ENCODE measurements at places on chromosomes 7 and 10.

GRCh38 chr7:21256310-21256877 lies 171.5 kb upstream of the SP4 start:
- DNase-seq = peak; percentile 3

DNA sequence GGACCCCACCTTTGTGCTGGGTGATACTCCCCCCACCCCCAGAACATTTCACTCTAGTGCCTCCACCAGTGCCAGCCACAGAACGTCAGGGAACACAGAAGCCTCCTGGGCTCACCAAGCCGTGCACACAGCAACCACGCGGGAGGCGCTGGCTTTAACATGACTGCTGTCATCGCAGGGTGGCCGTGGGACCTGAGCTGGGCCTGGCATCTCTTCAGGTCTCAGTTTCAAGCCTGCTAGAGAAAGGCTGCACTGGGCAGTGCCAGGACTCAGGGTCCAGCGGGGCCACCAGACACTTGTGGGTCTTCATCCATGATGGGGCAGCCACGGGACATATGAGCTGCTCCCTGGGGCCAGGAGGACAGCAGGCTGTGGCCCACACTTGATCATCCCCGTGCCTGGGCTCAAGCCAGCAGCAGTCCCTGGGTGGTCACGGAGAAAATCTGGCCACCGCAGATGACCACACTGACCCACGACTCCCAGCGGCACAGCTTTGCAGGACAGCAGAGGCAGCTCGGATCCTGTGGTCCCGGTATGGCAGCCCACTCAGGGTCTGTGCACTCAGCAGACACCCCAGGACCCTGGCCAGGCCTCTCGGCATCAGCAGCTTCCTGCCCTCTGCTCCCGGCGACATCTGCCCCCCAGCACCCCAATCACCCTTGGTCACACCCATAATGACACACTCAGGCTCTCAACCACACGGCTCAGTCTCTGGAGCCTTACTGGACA lies 44.2 kb downstream of the CAMK2B start:
- DNase-seq = no peak

- no peak for DNase-seq
Measured at GRCh38 chr7:116227678-116228239, 17.4 kb downstream of the TES start.

- no peak for DNase-seq
Measured at GRCh38 chr10:12353399-12354242, 4.3 kb downstream of the CAMK1D start.

DNA sequence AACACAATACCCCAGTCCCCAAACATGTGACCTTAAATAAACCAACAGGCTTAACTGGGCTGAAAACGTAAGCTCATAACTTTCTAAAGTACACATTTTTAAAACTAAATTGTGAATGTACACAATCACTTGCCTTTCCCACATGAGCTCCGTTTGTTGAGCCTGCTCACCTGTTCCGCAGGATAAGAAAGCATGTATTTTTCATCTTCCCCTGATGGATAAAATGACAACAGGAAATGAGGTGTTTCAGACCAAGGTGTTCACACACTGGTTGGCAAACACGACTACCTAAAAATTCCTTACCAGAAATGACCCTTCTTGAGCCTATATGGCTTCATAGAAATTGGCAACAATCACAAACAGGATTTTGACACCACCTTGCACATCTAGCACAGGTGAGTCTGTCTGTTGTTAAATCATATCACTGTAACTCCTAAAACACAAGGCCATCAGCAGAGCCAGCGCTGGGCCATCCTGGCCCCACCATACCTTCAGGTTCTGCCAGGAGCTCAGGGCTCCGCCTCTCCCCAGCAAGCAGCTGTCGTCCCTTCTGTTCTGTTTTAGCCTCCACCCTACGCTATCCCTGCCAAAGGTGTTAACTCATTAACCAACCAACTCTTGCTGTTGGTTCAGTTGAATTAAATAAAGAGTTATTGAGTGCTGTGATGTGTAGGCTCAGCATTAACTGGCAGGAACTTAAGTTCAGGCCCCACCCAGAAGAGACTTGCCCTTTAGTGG lies 73.6 kb upstream of the RNF32 start:
- DNase-seq = no peak

- no peak for DNase-seq
Measured at GRCh38 chr10:29828440-29828894, 193.7 kb upstream of the SVIL start.

GRCh38 chr10:131786756-131787605 lies 113.8 kb upstream of the PPP2R2D start:
- DNase-seq = no peak

DNA sequence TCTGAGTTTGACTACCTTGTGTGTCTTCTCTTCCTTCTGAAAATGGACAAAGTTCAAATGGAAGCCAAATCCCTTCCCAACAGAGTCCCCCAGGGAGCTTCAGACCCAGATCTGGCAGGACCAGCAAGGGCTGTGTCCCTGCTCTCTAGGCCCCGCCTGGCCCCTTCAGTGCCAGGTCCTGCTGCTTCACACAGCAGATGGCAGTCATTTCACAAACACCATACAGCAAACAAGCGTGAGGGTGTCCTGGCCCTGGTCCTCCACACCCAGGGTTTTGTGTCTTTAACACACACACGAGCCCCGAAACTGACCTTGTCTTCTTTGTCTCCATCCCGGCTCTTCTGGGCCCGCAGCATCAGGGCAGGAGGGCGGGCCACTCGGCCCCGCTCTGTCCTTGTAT lies 145.0 kb downstream of the TCERG1L start:
- no peak for DNase-seq

GRCh38 chr7:108000875-108001763 lies 1.8 kb downstream of the LAMB1 start:
- DNase-seq = no peak

DNA sequence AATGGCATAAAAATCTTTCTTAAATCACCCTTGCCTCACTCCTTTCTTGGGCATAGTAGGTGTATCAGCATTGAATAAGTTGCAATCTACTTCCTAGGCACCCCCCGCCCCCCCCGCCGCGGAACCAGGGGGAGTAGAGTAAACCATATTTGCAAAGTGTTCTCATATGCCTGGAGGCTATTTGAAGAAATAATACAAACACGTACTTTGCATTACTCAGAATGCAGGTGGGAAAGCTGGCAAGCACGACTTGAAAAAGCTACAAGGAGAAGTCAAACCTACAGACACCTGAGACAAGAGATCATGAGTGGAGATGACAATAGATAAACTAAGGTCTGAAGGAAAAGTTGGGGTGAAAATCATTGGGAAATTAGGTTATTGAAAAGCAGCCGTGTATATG lies 65.6 kb downstream of the POM121L12 start:
- no peak for DNase-seq

GRCh38 chr7:129240119-129240820 lies 15.4 kb downstream of the AHCYL2 start:
- DNase-seq = no peak

GRCh38 chr7:113188396-113188795 lies 70.0 kb upstream of the SMIM30 start:
- DNase-seq = no peak

DNA sequence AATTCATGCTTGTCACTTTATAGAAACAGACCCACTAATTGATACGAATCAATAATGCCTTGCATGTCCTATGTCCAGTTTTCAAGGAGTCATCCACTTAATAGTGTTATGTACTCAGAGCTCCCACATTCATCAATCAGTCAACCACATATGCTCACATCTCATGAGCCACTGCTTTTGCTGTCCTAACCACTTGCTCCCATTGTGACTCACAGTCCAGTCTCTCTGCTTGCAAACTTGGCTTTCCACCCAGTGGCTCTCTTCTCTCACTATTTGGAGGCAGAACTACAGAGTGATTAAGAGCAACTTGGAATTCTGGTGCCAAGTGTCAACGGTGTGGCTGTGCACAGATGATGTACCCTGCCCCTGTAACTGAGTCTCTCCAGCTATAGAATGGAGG lies 166.0 kb downstream of the SNX13 start:
- DNase-seq = no peak

- DNase-seq = no peak
Measured at GRCh38 chr10:6014241-6014761, 37.0 kb upstream of the IL15RA start.

DNA sequence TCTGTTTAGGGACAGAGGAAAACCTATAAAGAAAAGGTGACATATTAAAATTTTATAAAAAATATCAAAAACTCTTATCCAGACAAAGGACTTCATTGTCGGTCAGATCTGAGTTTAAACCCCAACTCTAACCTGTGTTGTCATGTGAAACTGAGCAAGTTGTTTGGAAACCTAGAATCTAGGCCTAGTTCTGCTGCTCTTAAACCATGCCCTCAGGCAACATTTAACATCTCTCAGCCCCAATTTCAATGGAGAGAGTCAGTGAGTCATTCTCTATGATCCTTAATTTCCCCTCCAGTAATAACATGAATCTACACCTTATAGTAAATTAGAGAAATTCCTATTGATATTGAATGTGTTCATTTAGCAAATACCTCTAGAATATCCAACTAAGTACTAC lies 192.3 kb downstream of the IMMP2L start:
- DNase-seq = no peak

- no peak for DNase-seq
Measured at GRCh38 chr10:124158592-124158991, 65.2 kb upstream of the CHST15 start.

DNA sequence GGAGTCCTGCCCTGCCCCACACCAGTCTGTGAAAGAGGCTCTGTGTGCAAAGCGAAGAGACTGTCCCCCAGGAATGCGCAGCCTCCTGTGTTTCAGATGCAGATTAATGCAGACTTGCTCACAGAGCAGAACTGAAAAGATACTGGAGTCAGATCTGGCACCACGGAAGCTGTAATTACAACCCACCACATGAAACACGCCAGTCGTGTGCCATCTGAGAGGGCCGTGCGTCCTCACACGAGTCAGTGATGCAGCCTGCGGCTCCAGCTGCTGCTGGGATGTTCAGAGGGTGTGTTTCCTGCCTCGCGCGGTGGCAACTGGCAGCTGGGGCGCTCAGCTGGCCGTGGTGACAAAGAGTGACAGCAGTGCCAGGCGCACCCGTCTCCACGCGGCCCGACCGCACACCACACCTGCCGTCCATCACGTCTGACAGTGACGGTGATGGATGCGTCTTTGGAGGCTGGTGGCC lies 50.0 kb downstream of the NKX6-2 start:
- DNase-seq = no peak

GRCh38 chr7:127981965-127982364 lies 49.3 kb downstream of the LRRC4 start:
- no peak for DNase-seq

DNA sequence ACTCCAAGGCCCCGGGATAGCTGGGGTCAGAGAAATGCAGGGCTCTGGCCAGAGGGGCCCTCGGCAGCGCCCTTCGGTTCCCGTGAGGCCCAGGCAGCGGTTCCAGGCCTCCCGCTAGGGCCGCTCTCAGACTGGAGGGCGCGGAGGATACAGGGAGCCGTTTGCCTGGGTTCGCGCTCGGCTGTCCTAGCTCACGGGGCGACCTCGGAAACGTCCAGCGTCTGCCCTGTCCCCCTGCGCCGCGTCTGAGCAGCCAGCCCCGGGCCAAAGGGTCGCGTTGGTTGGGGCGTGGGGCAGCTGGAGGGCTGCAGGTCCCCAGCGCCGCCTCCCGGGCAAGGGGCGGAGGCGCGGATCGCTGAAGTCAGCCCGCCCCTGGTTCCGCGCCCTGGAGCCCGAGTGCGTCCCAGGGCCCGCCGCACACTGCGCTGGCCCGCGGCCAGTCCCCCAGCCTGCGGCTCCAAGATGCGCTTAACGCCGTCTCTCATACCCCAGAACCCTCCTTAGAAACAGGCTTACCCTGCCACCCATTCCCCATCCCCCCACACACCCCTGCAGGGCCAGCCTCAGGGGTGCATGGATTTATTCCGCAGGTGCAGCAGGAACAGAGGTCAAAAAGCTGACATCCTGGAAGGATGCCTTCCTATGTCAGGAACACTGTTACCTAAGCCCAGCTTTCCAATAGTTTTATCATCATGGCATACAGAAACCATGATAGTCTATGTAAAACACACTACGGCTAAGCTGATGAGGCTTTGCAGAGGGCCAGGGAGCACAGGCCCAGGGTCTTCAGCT lies 22.1 kb upstream of the OPN4 start:
- no peak for DNase-seq

- DNase-seq = no peak
Measured at GRCh38 chr10:7788639-7789286, 786 bp downstream of the ATP5F1C start.

DNA sequence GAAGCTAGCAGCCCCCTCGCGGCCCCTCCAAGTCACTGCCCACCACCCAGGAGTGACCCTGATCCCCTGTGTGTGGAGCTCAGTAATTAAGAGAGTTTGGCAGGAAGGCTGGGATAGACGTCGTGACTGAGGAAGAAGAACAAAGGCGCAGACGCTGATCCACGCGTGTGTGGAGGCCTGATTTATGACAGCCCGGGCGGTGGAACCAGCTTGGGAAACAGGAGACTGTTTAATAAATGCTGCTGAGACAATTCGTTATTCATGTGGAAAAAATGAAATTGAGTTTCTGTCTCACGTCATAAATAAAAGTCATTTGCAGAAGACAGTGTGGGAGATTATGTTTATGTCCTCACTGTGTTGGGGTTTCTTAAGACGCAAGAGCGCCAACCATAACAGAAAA lies 130.8 kb downstream of the ELFN1 start:
- DNase-seq = no peak

DNA sequence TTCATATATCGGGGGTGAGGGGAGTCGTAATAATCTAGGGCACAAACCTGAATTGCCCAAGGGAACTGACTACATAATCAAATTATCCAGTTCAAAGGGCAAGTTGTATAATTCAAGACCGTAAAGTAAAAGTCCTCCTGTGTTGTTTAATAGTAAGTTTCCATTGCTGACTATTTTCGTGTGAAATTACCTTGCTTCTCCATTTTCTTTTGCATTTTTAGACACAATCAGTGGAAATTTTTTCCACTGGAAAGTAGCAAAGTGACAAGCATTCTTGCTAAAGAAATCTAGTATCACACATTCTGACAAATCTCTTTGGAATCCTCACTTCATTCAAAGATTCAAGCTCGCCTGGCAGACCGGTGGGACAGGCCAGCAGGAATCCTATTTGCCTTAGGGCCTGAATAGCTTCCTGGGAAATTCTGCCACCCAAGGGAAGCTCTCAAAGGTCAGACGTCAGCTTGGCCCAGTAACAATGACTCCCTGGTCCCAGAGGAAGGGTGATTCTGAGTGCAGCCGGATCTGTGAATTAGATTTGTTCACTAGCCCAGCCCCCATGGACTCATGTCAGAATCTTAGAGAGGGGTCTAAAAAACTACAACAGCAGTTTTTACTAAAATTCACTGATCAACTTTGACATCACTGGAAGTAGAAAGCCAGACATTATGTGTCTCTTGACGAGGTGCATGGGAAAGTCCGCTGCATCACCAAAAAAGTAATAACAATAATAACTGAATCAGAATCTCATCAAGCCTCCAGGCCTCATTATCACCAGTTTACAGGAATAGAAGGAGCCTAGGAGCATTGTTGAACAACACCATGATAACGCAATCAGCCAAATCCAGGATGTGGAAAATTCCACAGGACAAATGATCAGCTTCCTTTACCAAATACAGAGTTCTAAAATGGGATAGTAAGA lies 161.0 kb downstream of the SKIDA1 start:
- DNase-seq = no peak

DNA sequence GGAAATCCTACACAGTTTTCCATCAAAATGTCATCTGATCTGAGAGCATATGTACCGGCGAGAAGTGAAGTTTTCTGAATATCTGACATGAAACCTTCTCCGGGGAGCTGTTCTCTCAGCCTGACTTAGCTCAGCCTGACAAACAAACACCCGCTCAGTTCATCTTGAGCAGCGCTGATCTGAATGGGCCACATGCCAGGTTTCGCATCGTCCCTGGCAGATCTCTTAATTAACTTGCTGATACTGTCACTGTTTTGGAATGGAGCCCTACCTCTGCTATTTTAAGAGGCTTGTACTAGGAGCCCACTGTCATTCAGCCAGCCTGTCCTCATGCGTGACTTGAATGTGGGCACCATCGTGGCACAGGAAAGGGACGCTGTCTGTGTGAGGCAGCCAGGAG lies 109.2 kb downstream of the STRA8 start:
- no peak for DNase-seq

Measured in CMK (cell line).